ENCODE measurements at places on chromosomes 11 and 22.
A peak's percentile ranks its signal among the peaks of the same experiment; 100 is the strongest.

- H3K27ac ChIP-seq: no peak overlapping the region
- no peaks in the 10 kb centered on the region for H3K36me3 ChIP-seq
- H3K27me3 ChIP-seq: peaks cover 5% of the 10 kb centered on the region
- DNase-seq: no peak
- H3K4me1 ChIP-seq: peaks cover 3% of the 10 kb centered on the region
Measured at GRCh38 chr11:72144807-72145565, 9.5 kb downstream of the FOLR3 start.

GRCh38 chr11:115498354-115498753 is 5.9 kb downstream of the CADM1 start:
- H3K36me3 ChIP-seq: no peaks in the 10 kb centered on the region
- DNase-seq: no peak
- no peaks in the 10 kb centered on the region for H3K4me1 ChIP-seq
- H3K4me3 ChIP-seq: no peak overlapping the region

DNA sequence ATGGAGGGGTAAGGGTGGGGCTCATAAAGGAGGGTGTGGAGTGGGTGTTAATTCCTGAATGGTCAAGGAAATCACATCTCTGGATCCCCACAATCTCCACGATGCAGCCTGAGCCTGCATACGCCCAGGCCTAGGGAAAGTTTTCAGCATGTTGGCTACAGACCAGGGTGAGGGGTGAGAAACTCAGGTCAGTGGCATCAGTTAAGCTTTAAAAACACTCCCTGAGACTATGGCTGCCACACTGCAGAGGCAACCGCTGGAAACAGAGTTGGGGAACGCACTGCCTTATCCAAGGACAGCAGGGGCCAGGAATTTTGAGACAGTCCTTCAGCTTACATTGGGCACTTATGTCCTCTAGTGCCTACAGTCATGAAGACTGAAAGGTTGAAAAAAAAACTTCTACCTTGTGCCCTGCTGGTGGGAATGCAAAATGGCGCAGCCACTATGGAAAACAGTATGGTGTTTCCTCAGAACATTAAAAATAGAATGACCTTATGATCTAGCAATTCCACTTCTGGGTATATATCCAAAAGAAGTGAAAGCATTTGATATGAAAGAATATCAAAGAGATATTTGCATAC is 19.7 kb downstream of the DKK3 start:
- no peak overlapping the region for H3K4me3 ChIP-seq
- peaks cover 4% of the 10 kb centered on the region for H3K27me3 ChIP-seq
- DNase-seq: no peak
- H3K4me1 ChIP-seq: no peaks in the 10 kb centered on the region

DNA sequence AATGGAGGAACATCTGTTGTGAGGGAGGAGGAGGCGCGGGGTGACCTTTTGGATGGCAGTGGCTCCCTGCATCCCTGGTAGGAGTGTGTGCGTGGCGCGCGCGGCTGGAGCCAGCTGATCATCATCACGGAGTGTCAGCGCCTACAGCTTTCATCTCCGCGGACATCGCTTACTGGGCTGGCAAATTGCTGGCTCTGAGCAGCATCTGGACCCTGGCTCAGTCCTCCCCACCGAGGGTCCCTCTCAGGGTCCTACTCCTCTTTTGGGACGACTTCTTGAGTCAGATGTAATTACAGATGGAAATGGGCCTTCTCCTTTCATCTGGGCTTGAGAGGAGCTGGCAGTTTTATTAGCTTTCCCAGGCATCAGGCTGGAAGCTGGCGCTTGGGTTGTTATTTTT is 85.3 kb downstream of the CACNA1I start:
- peaks cover 8% of the 10 kb centered on the region for H3K4me1 ChIP-seq
- no peak overlapping the region for H3K4me3 ChIP-seq
- H3K27me3 ChIP-seq: no peaks in the 10 kb centered on the region
- no peak overlapping the region for H3K27ac ChIP-seq
- no peak for DNase-seq

DNA sequence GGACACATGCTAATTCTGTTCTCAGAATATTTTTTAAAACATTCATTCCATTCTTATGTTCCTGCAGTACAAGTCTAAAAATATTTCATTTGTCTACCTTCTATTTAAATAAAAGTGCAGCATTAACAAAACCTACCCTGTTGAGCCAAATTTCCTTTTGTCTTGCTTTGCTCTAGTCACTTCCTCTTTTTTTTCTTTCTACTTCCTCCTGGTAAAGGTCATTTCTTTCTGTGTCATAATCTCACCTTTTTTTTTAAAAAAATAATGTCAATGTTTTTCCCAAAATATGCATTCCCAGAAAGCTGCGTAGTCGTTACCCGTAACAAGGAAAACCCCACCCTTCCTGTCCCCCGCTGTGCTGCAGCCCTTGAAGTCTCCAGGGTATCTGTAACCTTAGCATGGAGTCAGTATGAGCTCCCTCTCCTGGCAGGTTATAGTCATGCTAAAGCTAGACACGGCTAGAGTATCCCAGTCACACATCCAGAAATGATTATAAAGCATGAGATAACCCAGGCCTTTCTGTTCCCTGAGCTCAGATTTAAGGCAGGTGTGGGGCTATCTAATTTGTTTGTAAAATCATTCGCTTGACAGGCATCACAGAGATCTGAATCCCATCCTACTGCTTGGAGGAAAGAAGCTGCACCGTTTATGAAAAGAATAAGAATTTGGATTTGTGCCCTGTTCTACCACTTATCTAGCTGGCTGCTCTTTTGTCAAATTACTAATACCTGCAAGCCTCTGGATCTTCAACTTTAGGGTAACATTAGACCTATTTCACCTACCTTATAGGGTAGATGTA is 51.1 kb upstream of the EED start:
- H3K4me3 ChIP-seq: no peak overlapping the region
- peaks cover 5% of the 10 kb centered on the region for H3K27me3 ChIP-seq
- no peaks in the 10 kb centered on the region for H3K36me3 ChIP-seq

DNA sequence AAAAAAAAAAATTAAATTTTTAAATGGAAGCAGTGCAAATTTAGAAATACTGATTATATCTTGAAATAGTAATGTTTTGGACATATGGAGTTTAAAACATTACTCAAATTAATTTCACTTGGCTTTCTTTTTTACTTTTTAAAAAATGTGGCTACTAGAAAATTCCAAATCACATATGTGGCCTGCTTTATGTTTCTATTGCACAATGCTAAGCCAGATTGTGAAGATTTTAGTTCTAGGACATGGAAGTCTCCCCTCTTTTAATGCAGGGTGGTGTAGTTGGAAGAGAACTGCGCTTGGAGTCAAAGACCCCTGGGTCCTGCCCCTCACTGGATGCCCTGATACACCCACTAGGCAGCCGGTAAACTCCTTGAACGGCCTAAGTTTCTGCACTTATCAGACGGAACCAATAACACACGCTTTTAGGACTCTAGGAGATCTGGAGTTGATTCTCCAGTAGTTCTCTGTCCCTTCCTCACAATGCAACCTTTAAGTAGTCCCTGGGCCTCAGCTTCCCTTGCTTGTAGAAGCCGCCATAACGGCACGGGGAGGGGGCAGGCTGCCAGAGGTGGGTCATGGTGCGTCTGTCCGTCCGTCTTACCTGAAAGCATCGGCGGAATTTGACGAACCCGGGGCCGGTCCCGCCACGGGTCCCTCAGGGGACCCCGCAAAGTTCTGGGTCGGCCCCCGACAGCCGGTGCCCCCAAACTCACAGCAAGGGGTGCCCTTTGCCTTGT is 505 bp downstream of the FAM227A start:
- peak overlapping the region; percentile 71 for H3K4me3 ChIP-seq
- no peaks in the 10 kb centered on the region for H3K27me3 ChIP-seq
- H3K36me3 ChIP-seq: no peaks in the 10 kb centered on the region
- peaks cover 20% of the 10 kb centered on the region for H3K4me1 ChIP-seq
- DNase-seq: no peak
